ENCODE measurements at places on chromosomes 11 and 22.
A peak's percentile ranks its signal among the peaks of the same experiment; 100 is the strongest.

GRCh38 chr11:128916037-128916572 lies 24.9 kb downstream of the KCNJ5 start:
- DNase-seq = no peak

DNA sequence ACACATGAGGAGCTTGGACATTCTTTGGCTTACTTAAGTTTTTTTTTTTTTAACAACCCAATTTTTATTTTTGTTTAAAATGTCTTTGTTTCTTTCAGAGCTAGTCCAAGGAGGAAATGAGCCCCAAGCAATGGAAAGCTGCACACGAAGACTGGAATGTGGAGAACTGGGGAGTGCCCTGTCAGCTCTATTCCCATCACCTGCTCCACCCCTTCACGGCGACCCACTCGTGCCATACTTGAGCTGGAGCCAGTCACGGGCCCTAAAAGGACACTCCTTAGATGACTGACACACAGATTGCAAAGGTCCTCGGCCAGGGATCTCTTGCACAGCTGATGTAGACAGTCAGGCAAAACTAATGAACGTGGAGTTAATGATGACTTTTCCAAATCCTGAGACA lies 10.6 kb upstream of the SLC25A18 start:
- DNase-seq = no peak

DNA sequence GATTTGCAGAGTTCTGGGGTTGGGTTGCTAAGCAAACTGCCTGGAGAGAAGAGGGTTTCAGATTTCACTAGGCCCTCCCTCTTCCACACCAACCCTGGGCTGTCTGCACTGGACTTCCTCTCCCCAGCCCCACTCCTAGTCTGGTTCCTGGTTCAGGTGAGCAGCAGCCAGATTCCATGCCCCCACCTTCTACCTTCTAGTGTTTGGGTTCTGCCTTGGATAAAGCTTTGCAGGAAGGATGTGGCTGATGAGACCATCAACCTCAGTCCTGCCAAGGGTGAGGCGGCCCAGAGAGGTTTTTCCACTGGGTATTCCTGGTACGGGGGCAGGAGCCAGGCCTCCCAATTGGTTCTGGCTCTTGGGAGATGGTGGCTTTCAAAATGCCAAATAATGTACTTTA lies 68.3 kb downstream of the BCR start:
- no peak for DNase-seq

GRCh38 chr11:70095541-70096252 lies 17.6 kb downstream of the ANO1 start:
- no peak for DNase-seq

DNA sequence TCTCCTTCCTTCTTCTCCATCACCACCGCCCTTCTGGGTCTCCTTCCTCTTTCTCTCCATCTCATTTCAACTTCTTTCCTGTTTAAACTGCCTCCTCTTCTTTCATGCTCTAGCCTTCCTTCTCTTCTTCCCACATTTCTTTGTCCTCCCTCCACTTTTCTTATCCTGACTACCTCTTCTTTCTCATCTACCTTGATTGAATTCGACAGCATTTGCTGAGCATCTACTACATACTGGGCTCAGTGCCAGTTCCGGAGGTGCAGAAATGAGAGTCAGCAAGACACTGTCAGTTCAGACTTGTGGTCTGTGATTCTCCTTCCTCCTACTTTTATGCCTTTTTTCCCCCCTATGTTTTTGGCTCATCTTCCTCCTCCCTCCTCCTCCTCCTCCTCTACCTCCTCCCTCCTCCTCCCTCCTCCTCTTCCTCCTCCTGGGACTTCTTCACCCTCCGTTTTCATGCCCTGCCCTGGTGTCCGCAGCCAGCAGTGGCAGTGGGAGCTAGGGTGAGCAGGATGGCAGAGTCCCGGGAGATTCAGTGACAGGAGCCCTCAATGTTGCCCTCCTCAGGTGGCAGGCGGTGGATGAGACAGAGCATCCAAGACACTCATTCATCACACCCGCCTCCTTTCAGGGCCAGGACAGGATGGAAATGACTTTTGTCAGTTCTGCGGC lies 146.0 kb upstream of the SEZ6L start:
- no peak for DNase-seq

DNA sequence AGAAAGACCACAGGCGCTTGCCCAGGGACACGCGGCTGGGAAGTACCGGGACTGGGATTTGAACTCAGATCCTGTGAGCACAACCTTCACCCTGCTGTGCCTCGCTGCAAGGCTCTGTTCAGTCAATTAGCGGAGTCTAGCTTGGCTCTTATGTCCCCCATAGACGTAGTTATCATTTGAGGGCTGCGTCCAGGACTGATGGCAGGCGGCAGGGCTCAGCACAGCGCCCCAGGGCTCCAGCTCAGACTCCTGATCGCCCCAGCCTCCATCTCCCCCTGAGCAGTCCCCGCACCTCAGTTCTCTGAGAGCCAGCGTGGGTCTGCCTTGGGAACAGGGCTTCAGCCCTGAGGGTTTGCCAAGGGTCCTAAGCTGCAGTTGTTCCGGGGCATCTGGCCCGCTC lies 19.8 kb downstream of the MRGPRG start:
- no peak for DNase-seq

- peak; percentile 35 for DNase-seq
Measured at GRCh38 chr11:61024938-61025820, 53.7 kb downstream of the CD6 start.

DNA sequence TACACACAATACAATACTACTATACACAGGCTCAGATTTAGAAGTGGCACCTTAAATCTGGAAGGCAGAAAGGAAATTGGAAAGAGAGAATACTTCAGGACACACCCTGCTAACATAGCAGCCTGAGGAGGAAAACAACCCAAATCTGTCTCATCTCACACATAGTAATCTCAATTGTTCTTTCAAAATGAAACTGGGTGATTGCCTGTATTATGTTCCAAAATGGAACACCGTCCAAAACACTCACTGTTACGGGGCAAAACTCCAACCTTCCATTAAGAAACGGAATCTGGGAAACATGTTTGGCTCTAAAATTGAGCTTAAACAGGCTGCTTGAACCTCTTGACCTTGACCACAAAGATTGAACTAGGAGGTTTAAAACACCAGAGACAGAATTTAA lies 572.6 kb downstream of the OPCML start:
- DNase-seq = no peak

DNA sequence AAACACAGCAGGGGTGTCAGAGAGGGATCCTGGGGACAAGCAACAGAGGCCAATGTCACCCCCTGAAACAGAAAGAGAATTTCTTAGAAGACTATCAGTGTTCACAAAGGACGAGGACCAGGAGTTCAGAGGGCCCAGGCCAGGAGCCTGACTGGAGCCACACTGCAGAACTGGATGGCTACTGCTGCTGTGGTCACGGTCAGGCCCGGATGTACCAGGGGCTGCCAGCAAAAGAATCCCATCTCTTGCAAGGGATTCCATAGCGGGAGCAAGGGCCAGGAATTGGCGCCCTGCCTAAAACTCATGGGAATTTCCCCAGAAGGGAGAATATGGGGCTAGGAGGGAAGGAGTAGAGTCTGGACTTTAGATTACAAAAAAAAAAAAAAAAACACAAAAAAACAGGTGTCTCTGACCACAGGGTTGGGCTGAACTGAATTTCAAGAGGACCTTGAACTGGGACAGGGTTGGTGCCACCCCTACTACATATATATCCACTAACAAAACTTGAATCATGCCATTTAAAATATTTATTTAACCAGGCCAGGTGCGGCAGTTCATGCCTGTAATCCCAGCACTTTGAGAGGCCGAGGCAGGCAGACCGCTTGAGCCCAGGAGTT lies 15.7 kb upstream of the KCTD14 start:
- DNase-seq = no peak

DNA sequence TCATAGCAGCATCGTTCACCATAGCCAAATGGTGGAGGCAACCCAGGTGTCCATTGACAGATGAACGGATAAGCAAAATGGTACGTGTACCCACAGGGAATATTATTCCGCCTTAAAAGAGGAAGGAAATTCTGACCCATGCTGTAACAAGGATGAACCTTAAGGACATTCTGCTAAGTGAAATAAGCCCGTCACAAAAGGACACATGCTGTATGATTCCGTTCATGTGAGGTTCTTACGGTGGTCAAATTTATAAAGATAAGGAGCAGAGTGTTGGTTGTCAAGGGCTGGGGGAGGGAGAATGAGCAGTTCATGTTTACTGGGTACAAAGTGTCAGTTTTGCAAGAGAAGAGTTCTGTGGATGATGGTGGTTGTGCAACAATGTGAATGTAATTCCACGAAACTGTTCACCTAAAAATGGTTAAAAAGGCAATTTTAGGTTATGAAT lies 26.3 kb downstream of the APOL1 start:
- no peak for DNase-seq

DNA sequence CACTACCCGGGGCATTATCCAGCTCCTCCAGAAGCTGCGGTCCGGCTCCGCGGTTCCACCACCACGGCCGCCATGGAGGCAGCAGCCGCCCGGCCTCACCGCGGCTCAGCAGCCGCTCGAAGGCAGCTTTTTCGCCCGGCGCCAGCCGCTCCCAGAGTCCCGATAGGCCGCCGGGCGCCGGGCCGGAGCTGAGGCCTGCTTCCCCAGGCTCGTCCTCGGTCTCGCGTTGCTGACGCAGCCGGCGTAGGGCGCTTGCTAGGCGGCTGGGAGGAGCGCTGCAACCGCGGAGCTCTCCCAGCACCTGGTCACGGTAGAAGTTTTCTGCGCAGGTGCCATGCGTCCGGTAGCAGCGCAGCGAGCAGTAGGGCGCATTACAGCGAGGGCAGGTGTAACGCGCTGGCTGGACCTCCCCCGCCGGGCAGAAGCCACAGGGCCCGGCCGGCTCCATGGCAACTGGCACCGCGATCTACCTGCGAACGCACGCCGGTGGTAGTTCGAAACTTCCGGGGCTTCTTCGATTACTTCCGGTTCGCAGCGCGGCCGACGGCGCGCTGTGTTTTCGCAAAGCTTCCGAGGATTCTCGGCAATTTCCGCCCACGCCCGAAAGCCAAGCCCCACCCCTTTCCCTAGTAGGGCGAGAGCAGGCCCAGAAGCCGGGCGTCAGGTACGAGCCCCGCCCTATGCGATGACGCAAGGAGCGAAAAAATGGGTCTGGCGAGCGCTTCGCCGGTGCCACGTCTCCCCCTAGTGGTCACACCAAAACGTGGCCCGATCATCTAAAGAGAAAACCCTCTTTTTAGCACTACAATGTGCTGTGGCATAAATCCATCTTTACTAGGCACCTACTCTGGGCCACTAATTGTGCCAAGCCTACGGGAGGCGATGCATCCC lies at the start of gene ZNHIT2:
Gene ZNHIT2, minus strand, starts transcription at position 496 of the 891 bp plus-strand sequence. Its CDS starts 48 bp downstream, at position 448.
- peak; percentile 100 for DNase-seq

- no peak for DNase-seq
Measured at GRCh38 chr11:32198053-32198452, 107.2 kb downstream of the RCN1 start.

GRCh38 chr11:9473408-9473807 lies 12.6 kb downstream of the ZNF143 start:
- DNase-seq = no peak

- no peak for DNase-seq
Measured at GRCh38 chr11:31655483-31655882, 145.9 kb downstream of the ELP4 start.

DNA sequence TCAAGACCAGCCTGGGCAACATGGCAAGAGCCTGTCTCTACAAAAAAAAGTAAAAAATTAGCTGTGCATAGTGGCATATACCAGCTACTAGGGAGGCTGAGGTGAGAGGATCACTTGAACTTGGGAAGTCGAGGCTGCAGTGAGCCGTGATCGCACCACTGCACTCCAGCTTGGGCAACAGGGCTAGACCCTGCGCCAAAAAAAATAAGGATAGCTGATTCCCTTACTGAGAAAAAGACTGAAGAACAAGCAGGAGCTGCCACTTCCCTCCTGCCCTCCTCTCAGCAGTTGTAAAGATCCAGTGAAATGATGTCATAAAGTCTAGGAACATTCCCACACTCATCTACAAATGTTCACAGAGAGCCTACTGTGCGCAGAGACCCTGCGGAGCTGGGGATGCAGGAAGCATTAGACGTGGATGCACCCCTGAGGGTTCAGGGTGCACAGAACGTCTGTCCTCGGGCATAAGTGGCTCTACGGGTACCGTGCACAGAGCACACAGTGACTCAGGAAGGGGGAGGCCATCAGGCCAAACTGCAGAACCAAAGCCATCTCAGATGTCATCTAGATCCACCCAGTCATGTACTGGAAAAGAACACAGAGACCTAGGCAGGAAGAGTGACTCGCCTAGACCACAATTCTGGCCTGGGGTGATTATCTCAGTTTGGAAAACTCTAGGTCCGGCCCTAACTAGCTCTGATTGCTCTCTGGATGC lies 11.7 kb downstream of the SEC14L2 start:
- DNase-seq = no peak

DNA sequence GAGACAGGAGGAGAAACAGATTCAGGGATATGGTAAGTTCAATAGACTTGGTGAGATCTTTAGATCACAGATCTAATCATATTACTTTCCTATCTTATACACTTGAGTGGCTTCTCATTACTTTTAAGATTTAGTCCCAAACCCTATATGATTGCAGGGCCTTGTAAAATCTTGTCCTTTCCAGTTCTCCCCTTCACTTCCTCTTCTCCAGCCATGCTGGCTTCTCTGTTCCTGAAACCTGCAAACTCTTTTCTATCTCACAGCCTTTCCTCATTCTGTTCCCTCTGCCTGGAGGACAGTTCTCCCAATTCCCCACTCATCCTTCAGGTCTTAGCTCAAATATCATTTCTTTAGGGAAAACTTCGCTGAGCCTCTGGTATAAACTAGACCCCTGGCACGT lies 65.9 kb upstream of the BIRC3 start:
- DNase-seq = no peak

GRCh38 chr11:115716601-115717529 lies 212.7 kb upstream of the CADM1 start:
- DNase-seq = no peak

DNA sequence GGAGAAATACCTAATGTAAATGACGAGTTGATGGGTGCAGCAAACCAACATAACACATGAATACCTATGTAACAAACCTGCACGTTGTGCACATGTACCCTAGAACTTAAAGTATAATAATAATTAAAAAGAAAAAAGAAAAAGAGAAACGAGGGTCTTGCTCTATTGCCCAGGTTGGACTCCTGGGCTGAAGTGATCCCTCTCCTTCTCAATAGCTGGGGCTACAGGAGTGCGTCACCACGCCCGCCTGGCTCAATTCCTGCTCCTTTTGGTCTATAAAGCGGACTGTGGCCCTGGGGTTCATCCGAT lies 521 bp upstream of the PTS start:
- no peak for DNase-seq

DNA sequence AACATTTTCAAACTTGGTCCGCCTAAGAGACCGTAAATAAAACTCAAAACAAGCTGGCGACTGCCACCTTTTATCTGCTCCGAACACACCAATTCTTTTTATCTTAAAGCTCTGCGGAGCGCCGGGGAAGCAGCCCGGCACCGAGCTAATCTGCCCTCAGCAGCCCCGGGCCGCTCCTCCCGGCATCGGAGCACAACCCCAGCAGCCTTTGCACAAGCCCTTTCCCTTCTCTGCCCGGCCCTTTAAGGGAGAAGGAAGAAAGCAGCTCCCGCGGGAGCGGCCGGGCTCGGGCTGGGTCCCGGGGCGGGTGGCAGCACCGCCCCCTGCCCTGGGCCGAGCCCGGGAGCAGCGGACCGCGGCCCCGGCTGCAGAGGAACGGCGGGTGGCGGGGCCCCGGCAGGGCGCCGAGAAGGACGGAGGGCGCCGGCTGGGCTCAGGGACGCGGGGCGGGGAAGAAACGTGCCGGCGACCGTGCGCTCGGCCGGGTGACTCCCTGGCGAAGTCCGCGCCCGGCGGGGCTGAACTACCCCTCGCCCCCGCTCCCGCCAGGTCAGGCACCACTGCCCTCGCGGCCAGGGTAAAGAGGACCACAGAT lies 133.6 kb upstream of the C11orf58 start:
- DNase-seq = no peak
